ENCODE measurements at places on chromosomes 2 and 18. TPM values are rescaled to one million over a fixed set of nuclear protein-coding genes. Genes with fewer than 3 reads are reported as not detected.

DNA sequence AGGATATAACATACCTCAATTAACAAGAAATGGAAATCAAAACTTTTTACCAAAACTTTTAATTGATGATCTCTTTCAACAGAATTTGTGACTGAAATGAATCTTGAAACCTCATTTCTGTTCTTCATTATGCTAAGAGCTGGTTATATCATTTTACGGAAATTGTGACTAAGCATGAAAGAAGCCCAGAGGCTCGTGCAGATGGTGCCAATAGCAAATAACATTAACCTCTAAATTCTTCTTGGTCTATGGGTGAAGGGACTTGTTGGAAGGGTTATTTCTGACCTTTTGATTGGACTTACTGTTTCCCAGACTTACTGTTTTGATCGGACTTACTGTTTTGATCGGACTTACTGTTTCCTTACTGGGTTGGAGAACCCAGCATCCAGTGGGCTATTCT, 435.6 kb downstream of the TDRD15 start:
- no peaks in the 10 kb centered on the region for H3K36me3 ChIP-seq
- no peak for DNase-seq
- H3K27me3 ChIP-seq, result no peaks in the 10 kb centered on the region
- H3K4me3 ChIP-seq, result no peak overlapping the region
- no peak overlapping the region for H3K27ac ChIP-seq

- peak; percentile 66 for DNase-seq
- H3K27ac ChIP-seq, result peak overlapping the region; percentile 57
- no peak overlapping the region for H3K4me3 ChIP-seq
- H3K27me3 ChIP-seq, result no peaks in the 10 kb centered on the region
- peaks cover 8% of the 10 kb centered on the region for H3K4me1 ChIP-seq
- no peaks in the 10 kb centered on the region for H3K36me3 ChIP-seq
Measured at GRCh38 chr2:41933585-41934320, 114.1 kb upstream of the PKDCC start.

DNA sequence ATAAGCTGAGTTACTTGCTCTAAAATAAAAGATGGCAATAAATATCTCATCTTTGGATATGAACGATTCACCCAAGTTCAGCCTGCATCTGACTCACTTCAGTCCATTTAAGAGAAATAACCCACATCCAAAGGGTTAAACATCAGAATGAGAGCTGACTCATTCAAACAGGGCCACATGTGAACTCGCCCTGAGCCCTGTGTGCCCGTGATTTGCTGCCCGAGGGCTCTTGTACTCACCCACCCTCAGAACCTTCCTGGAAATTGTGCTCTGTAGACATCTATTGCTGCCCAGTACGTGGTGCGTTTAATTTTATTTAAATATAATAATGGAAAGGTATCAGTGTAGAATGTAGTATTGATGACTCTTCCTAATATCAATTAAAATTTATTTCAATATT, 66.9 kb upstream of the RBM44 start:
- DNase-seq, result peak; percentile 65
- H3K36me3 ChIP-seq, result no peaks in the 10 kb centered on the region
- H3K4me1 ChIP-seq, result peaks cover 71% of the 10 kb centered on the region
- H3K27me3 ChIP-seq, result no peaks in the 10 kb centered on the region

DNA sequence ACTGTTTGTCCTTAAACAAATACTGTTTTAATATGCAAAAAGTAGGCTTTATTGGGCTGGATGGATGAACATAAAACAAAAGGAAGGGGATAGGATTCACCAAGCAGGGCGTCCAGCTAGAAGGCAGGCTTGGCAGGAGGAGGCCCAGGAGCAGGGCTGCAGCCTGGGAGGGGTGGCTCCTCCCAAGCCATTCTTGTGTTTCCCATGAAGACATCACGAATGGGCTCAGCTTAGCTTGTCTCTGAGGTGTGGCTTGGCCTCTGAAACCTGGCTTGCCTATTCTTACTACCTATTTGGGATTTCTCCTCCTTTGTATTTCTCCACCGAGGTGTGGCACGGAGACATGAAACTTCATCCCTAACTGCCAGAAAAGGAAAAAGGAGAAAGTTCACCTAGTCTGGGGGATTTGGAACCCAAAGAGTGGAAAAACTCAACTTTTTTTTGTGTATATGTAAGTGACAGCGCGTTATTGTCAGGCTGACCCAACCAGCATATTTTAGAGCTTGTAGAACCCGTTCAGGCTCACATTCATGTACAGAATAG, 481.9 kb upstream of the SPRED2 start:
- no peaks in the 10 kb centered on the region for H3K27me3 ChIP-seq
- DNase-seq, result no peak
- H3K4me3 ChIP-seq, result no peak overlapping the region
- no peak overlapping the region for H3K27ac ChIP-seq
- H3K4me1 ChIP-seq, result no peaks in the 10 kb centered on the region

CAB39 gene
- 62.7 TPM for total RNA-seq

GRCh38 chr18:23071285-23071684, 64.0 kb upstream of the CABLES1 start:
- H3K36me3 ChIP-seq, result no peaks in the 10 kb centered on the region
- H3K27ac ChIP-seq, result no peak overlapping the region
- H3K27me3 ChIP-seq, result no peaks in the 10 kb centered on the region
- no peaks in the 10 kb centered on the region for H3K4me1 ChIP-seq

ABCG5 gene
- 0.56 TPM for total RNA-seq

RSAD2 gene
- 11.5 TPM for total RNA-seq

DNA sequence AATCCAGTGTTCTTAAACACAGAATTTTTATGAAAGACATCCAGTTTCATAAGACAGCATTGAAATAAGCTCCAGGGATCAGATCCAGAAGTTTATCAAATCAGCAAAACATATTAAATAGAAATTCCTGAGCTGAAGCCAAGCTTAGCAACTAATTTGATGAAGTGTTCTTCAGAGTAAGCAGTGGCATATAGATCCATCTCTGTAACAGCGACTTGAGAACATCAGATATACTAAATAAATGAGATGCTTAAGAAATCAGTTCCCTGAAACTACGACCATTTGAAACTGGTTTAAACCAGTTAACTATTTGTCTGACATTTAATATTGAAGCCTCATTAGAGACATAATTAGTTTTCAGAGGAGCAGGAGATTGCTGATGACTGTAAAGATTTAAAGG, 34.1 kb downstream of the PPP1R1C start:
- no peaks in the 10 kb centered on the region for H3K4me1 ChIP-seq
- H3K36me3 ChIP-seq, result no peaks in the 10 kb centered on the region
- no peaks in the 10 kb centered on the region for H3K27me3 ChIP-seq
- no peak overlapping the region for H3K4me3 ChIP-seq
- no peak overlapping the region for H3K27ac ChIP-seq

DNA sequence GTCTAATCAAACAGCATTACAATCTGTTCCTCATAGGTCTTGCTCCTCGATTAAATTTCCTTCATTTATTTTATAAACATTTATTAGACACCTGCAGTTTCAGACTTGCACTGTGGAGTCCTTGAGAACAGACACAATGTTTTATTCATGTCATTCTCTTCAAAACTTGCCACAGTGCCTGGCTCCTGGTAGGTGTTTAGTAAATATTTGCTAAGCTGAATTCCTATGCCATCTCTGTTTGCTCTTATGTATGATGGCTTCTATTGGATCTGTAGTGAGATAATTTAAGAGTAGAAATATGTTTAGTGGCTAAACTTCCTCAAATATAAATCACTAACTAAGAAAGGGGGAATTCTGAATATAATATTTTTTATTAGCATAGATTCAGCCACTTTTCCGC, 61.4 kb downstream of the LRATD1 start:
- H3K4me3 ChIP-seq, result no peak overlapping the region
- DNase-seq, result no peak
- H3K36me3 ChIP-seq, result no peaks in the 10 kb centered on the region
- H3K27ac ChIP-seq, result no peak overlapping the region
- no peaks in the 10 kb centered on the region for H3K4me1 ChIP-seq
- H3K27me3 ChIP-seq, result no peaks in the 10 kb centered on the region

GRCh38 chr2:3533836-3534235, 14.5 kb upstream of the ADI1 start:
- H3K4me3 ChIP-seq, result no peak overlapping the region
- no peaks in the 10 kb centered on the region for H3K27me3 ChIP-seq
- H3K27ac ChIP-seq, result no peak overlapping the region
- no peaks in the 10 kb centered on the region for H3K36me3 ChIP-seq

GRCh38 chr18:58997811-58998337, 133.2 kb downstream of the ZNF532 start:
- H3K36me3 ChIP-seq, result no peaks in the 10 kb centered on the region
- no peaks in the 10 kb centered on the region for H3K27me3 ChIP-seq
- no peak overlapping the region for H3K4me3 ChIP-seq
- no peaks in the 10 kb centered on the region for H3K4me1 ChIP-seq
- no peak overlapping the region for H3K27ac ChIP-seq
- peak; percentile 27 for DNase-seq

SPP2 gene
- total RNA-seq, result not detected

DNA sequence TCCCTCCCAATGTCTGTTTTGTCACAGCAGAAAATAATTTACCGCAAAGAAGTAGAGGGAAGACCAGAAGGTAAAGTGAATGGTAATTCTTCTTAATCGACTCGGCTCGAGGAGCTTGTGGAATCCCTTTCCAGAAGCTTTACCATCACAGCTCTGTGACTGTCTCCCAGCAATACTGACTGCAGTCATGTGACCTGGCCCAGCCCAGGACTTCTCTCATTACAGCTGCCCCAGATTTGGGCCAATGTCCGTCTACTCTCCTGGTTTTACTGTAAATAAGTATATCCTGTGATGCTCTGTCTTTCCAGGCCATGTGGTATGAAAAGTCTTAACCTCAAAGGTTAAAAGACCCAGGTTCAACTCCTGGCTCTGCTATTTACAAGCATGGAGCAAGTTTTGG, 18.9 kb upstream of the ELOA2 start:
- H3K27ac ChIP-seq, result no peak overlapping the region
- no peak for DNase-seq
- no peaks in the 10 kb centered on the region for H3K4me1 ChIP-seq
- H3K36me3 ChIP-seq, result no peaks in the 10 kb centered on the region
- no peak overlapping the region for H3K4me3 ChIP-seq

RGPD4 gene
- total RNA-seq, result not detected

SP140 gene
- total RNA-seq, result 0.42 TPM

GRCh38 chr2:223528036-223528435, 74.1 kb downstream of the SCG2 start:
- H3K4me3 ChIP-seq, result no peak overlapping the region
- DNase-seq, result no peak
- H3K4me1 ChIP-seq, result no peaks in the 10 kb centered on the region

DNA sequence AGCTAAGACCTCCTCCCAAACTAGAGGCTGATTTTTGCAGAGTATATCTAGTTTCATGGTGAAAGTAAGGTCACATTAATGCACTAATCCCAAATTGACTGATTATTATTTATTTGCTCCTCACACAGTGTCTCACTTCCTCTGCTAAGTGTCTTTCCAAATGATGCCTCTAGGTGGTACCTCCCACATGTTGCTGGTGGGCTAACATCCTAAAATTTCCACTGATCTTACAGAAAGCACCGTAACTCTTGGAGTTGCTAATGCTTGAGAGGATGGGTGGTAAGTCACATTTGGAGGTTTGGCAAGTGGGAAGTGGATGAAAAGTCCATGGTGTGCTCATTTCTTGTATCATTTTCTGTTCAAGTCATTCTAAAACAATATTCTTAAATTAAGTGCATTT, 428.7 kb upstream of the GYPC start:
- no peak for DNase-seq
- no peak overlapping the region for H3K4me3 ChIP-seq
- H3K27me3 ChIP-seq, result no peaks in the 10 kb centered on the region
- H3K36me3 ChIP-seq, result no peaks in the 10 kb centered on the region
- no peak overlapping the region for H3K27ac ChIP-seq
- H3K4me1 ChIP-seq, result no peaks in the 10 kb centered on the region

GRCh38 chr2:192687015-192687414, 492.3 kb upstream of the TMEFF2 start:
- no peak for DNase-seq
- no peaks in the 10 kb centered on the region for H3K27me3 ChIP-seq
- H3K36me3 ChIP-seq, result no peaks in the 10 kb centered on the region
- H3K27ac ChIP-seq, result no peak overlapping the region
- no peaks in the 10 kb centered on the region for H3K4me1 ChIP-seq
- H3K4me3 ChIP-seq, result no peak overlapping the region

DNA sequence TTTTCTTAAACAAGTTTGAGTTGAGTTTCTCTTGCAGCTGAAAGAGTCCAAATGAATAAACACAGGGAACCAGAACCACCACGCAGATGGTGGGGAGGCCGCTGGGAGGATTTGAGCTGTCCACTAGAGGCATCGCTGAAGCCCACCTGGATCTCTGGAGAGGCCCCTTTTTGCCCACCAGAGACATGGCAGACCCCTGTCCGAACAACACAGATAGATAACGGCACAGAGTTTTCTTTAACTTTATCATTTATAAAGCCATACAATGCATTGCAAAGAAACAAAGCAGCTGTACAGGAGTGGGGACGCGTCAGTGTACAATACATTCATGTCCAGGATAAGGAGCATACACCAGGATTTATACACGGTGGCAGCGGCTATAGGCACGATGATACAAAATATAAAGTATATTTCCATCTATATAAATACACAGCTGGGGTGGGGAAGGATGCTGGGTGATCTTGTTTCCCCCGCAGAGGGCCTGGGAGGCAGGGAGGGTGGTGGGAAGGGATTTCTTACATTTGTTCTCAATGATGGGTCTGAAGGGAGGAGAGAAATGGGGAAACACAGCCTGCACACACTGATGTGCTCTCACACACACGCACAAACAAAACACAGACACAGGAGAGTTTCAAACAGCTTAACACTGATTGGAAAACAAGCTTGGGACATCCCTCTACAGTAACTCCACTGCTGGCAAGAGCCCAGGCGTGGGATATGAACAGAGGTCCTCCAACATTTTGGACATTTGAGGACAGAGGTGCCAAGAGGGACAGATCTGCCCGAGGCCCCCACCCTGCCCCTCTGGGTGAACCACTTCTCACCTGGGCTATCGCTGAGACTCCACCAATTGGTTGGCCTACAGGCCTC, 203.0 kb downstream of the TNS1 start:
- no peaks in the 10 kb centered on the region for H3K4me1 ChIP-seq
- H3K27ac ChIP-seq, result peak overlapping the region; percentile 51
- no peak overlapping the region for H3K4me3 ChIP-seq

DNA sequence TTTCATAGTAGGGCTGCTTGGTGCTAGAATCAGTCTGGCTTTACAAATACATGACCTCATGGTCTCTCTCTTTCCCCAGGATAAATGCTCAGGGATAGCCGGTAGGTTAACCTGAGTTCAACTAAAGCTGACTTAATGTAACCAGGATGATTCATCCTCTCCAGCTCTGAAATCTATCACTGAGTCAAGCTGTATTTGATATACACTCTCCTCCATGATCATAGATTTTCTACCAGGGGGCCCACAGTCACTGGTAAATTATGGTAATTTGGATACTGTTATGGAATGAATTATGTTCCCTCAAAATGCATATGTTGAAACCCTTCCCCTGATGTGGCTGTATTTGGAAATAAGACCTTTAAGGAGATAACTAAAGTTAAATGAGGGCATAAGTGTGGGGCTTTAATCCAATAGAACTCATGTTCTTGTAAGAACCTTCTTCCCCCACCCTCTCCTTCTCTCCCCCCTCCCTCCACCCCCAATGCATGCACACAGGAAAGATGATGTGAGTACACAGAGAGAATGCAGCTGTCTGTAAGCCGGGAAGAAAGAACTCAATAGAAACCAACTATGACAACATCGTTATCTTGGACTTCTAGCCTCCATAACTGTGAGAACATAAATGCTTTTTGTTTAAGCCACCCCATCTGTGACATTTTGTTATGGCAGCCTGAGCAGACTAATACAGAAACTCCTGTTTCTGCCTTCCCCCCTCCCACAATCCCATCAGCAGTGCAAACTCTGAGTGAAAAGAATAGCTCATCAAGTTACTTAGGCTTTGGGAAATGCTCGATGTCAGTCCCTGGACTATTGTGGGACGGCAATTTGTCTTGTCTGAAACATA, 134.9 kb upstream of the KYNU start:
- no peak overlapping the region for H3K27ac ChIP-seq
- no peaks in the 10 kb centered on the region for H3K27me3 ChIP-seq
- H3K4me1 ChIP-seq, result no peaks in the 10 kb centered on the region
- no peak for DNase-seq
- H3K36me3 ChIP-seq, result no peaks in the 10 kb centered on the region
